Chondrocyte (in vitro differentiated cells): ENCODE measurements at places on chromosomes 11 and 22. TPM values are rescaled to one million over a fixed set of nuclear protein-coding genes. Genes with fewer than 3 reads are reported as not detected.

OR52H1 gene
- total RNA-seq, result 0.39 TPM in 1 of 3 replicates, not detected in the others

- no peak for DNase-seq
These were observed 344.9 kb downstream of the SOX6 start for GRCh38 chr11:16011396-16011795.

DNA sequence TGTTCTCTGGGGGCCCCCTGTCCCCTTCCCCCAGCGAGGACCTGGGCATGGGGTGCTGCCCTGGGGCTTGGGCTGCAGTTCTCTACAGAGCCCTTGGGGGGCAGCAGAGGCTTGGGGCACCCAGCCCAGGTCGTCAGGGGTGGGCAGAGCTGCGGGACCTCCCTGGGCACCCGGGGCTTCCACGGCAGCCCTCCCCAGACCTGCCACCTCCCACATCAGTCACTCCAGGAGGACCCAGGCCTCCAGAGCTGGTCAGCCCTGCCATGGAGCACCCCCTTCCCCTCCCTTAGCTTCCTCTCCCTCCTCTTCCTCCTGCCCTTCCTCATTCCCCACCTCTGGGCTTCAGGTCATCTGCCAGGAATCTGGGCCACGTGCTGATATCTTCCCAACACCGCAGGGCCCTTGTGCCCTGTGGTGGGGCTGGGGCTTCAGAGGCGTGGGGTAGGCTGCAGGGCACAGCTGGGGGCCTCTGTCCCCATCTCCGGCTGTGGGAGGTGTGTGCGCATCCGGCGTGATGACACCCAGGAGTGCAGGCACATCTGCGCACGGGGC, 5.8 kb downstream of the TSPAN4 start:
- DNase-seq, result no peak

GRCh38 chr11:1019321-1019910, 17.1 kb downstream of the MUC6 start:
- no peak for DNase-seq

OR5A2 gene
- total RNA-seq, result not detected in 3 replicates

- DNase-seq, result no peak
These were observed 78.3 kb downstream of the RPL27A start for GRCh38 chr11:8760896-8761295.

GRCh38 chr11:13242564-13242963, 35.0 kb upstream of the BMAL1 start:
- DNase-seq, result no peak

DNA sequence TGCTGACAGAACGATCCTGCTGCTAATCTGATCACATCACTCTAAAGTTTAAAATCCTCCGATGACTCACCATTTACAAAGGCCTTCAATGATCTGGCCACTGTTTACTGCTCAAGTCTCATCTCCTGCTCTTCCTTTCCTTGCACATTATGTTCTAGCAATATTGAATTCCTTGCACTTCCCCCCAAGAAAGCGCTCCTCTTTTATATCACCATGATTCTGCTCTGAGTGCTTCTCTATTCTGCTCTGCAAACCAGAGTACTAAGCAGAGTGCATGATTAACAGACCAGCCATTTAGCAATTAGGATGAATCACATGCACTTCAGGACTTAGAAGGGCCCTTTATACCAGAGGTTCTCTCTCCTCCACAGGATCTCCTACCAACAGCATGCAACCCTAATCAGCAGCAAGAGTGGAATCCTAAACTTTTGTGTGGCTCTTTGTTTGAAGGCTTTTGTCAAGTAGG, 1122.8 kb upstream of the CCDC90B start:
- DNase-seq, result no peak

GRCh38 chr11:46322759-46323158, 24.5 kb upstream of the DGKZ start:
- no peak for DNase-seq

CATSPER1 gene
- total RNA-seq, result 0.44 TPM in 1 of 3 replicates, not detected in the others

GRCh38 chr22:24002851-24003250, 2.4 kb downstream of the GSTT4 start:
- no peak for DNase-seq

GRCh38 chr11:128663824-128664223, 30.0 kb upstream of the FLI1 start:
- DNase-seq, result no peak

DNA sequence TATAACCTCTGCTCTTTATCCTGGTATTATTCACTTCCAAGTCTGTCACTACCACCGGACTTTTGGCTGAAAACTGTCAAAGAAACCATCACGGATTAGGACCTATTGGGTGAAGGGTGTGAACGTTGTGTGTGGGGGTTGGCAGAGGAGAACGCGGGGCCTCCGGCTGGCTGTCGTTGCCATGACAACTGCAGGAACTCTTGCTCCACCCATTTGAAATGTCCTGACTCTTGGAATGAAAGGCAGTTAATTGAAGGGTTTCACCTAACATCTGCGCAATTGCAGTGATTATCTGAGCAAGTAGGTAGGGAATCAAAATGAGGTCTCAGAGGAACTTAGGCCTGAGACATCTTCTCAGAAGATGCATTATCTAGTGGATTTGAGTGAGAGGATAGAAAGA, 60.9 kb upstream of the CLMP start:
- no peak for DNase-seq

- no peak for DNase-seq
These were observed 2.2 kb downstream of the TBX1 start for GRCh38 chr22:19762568-19763457.
